ENCODE measurements at places on chromosomes 13 and 19. TPM values are rescaled to one million over a fixed set of nuclear protein-coding genes. Genes with fewer than 3 reads are reported as not detected.

Gene TRAPPC5
- total RNA-seq, result 131 TPM

Gene NEK5
- total RNA-seq, result 0.14 TPM

Gene TEX29
- total RNA-seq, result not detected

Gene CEACAM5
- 24.6 TPM for total RNA-seq

Gene PCSK4
- total RNA-seq, result 0.28 TPM

Gene TEKTIP1
- not detected for total RNA-seq

Gene UCHL3
- total RNA-seq, result 105 TPM

Gene KCNN1
- not detected for total RNA-seq

Gene STARD13
- total RNA-seq, result 3.0 TPM

Gene RAB3A
- total RNA-seq, result 1.4 TPM

Gene C13orf42
- total RNA-seq, result not detected

Gene JSRP1
- not detected for total RNA-seq

Gene ZNF541
- not detected for total RNA-seq

Gene SPACA4
- total RNA-seq, result not detected

Gene ZNF555
- 1.9 TPM for total RNA-seq

Gene GDF15
- 19.5 TPM for total RNA-seq

Gene DBP
- 9.7 TPM for total RNA-seq

Gene CYP2A6
- total RNA-seq, result not detected

Gene C1QTNF9
- not detected for total RNA-seq

Gene RAB8A
- total RNA-seq, result 55.9 TPM

Gene PRRG2
- 10.0 TPM for total RNA-seq

Gene GIPR
- 3.7 TPM for total RNA-seq

Gene SYNE4
- total RNA-seq, result 2.9 TPM
